ENCODE measurements at places on chromosomes 7 and 10.

- DNase-seq, result no peak
These were observed 78.2 kb downstream of the CCSER2 start for GRCh38 chr10:84406561-84406960.

DNA sequence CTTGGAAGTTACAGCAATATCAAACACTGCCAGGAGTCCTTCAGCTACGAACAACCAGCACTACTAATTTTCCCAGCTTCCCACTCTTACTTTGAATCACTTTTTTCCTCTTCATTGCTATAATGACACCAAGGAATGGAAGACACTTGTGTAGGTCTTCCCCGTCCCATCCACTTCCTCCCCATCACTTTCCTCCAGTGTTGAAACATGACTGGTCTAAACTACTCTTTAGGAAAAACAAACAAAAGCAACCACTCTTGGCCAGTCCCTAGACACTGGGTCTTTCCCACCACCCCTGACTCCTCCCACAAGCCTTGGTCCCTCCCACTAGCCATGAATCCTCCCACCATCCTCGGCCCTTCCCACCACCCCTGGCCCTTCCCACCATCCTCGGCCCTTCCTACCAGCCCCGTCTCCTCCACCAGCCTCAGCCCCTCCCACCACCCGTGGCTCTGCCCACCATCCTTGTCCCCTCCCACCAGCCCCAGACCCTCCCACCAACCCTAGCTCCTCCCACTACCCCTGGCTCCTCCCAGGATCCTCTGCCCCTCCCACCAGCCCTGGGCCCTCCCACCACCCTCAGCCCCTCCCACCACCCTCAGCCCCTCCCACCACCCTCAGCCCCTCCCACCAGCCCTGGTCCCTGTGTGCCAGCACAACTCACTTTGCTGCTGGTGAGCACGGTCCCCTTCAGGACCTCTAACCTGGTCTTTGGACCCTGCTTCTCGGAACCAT lies 68.5 kb downstream of the CXCL12 start:
- no peak for DNase-seq

DNA sequence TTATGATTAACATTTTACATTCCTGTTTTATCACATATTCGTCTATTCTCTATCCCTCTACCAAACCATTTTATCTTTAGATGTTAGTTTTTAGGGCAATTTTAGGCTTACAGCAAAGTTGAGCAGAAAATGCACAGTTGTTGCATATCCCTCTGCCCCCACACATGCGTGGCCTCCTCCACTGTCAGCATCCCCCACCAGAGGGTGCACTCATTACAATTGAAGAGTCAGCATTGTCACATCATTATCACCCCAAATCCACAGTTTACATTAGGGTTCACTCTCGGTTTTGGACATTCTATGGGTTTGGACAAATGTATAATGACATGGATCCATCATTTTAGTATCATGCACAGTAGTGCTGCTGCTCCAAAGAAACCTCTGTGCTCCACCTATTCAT lies 86.4 kb downstream of the WDR37 start:
- no peak for DNase-seq

GRCh38 chr10:63760034-63760707 lies 239.0 kb downstream of the REEP3 start:
- no peak for DNase-seq

DNA sequence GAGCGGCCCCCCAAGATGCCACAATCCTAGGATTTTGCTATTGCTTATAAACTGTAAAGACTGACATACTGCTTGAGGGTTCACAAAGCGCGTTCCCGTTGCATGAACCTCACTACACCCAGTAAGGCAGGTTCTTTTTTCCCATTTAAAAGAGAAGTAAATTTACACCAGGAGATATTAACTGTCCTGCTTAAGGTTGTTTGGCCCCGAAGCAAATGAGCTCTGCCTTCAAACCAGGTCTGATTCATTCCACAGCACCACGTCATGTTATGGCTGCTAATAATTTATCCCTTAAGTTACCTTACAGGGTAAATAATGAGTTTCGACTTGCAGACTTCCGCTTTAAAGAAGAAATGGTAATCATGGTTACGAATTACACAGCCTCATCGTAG lies 559 bp upstream of the FKBP14 start:
- peak; percentile 65 for DNase-seq

- DNase-seq, result no peak
These were observed 239.4 kb downstream of the ARHGAP12 start for GRCh38 chr10:31689233-31689632.
